ENCODE measurements at places on chromosomes 16 and 17.

- DNase-seq: no peak
Observed at GRCh38 chr16:50446861-50447260, 78.1 kb upstream of the BRD7 start.

DNA sequence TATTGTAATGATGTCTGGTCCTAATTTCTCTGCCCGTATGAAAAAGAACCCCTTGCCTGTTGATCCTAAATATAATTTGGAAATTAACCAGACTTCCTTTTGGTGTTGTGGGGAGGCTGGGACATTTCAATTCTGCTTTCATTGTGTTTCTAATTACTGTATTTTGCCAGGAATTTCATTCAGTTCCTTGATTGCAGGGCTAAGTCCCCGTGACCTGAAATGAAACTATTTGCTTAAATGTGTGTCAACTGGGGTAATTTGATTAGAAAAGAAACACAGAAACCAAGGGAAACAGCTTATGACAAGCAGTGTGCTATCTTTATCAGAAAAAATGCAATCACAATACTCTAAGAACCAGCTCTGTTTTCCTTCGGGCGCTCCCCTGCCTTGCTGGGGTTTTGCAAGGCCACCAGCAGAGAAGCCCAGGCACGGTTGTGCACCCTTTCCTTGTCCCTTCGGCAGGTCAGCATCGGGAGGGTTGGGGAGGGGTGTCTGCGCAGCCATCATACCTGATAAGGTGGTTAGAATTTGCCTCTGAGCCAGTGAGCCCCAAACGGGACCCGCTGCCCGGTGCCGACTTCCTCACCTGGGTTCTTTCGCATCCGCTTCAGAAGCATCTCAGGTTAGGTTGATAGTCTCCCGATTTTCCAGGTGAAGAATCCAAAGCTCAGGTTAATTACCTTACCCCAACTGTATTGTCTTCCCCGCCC is 19.4 kb downstream of the KLHL36 start:
- DNase-seq: no peak

DNA sequence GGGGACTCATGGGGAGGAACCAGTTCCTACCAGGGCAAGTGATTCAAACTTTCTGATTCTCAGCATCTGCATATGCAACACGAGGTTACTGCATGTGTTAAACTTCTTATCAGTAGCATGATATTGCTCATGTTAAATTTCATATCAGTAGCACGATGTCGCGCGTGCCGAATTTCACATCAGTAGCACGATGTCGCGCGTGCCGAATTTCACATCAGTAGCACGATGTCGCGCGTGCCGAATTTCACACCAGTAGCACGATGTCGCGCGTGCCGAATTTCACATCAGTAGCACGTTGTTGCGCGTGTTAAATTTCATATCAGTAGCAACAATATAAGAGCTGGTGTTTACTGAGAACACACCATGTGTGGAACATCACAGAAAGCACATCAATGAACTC is 221.6 kb downstream of the GSG1L start:
- no peak for DNase-seq

DNA sequence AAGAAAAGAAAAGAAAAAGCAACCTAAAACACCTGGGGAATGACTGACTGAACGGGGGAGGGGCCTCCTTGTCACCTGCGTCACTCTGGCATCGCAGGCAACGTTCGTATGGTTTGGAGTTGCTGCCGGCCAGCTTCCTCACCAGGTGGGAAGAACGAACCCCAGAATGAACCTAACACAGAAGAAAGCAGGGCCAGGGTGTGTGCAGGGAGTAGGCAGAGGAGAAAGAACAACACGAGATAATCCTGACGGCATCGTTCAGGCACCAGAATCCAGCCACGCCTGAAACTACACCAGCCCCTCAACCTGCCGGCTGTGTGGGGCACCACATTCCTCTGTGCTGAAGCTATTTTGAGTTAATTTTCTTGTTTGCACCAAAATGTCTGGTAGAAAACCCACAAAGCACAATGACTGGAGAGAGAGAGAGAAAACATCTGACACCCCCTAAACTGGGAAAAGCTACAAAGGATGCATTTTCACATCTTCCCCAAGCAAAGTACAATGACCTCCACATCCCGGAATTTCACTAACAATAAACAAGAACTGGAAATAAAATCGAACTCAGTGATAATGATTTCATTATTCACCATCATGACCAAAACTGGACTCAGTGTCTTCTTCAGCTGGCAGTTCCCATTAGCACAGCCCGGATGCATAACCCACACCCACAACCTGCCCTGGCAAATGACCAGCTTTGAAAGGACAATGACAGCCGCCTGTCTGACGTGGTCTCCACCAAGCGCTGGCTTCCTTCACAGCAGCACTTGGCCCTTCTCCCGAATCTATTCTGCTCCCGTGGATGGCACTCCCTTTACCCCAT is 23.6 kb downstream of the RAB40B start:
- no peak for DNase-seq

DNA sequence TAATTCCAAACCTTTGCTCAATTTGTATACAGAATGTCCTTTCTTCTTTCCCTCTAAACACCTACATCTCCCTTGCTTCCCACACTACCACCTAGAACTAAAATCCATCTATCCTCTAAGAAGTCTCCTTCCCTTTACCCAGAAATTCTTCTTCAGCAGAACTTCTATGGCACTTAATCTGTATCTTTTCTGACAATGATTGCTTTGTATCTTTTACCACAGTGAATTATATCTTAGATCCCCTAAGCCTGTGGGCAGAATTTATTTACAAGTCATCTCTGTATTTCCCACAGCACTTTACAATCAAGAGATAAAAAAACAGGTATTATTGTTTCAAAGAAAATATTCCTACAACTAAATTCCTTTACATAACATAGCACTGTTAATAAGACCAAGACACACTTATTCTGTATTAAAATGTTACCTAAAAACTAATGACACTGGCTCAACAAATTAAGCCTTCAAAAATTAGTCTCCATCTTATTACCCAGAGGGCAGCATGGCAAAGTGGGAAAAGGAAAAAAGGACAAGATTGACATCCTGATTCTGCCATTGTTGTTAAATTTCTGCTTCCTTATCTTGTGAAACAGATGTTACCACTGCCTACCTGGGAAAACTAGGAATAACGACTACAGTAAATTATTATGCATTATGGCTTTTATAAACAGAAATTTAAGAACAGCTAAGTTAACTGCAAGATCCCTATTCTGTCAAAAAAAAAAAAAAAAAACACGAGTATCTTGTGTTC is 42.8 kb downstream of the KANSL1 start:
- no peak for DNase-seq

- no peak for DNase-seq
Observed at GRCh38 chr17:705863-706262, 8.8 kb downstream of the VPS53 start.

DNA sequence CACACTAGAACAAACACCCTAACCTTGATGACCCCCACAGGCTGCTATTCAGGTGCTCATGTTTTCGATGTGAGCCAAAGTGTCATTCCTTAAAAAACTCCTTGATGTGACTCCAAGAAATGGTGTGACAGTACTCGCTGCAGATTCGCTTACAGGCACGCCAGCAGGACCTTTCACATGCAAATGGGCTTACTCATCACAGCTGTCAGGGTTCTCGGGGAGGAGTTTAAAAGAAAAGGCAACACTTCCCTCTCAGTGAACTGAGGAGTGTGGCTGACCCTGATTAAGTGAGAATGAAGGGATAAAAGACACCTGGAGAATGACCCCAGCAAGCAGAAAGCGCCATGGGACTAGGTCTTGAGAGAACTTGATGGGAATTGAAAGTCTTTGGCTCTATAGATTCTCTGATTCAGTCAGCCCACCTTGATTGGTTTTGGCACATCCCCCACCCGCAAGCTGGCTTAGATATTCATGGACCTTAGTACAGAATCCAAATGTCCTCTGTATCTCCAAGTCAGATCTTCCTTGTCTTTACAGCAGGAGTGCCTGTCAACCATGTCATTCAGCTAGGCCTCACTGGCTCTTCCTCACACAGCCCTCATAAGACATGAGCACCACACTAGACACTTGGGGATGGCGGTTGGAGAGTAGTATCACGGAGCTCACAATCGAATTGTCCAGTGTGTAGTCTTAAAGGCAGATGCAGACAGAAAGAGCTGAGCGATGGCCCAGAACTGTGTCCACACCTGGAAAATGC is 82.6 kb downstream of the HIC1 start:
- DNase-seq: no peak

Data from T-helper 22 cell (primary cell).